ENCODE measurements at places on chromosomes 2 and 18. TPM values are rescaled to one million over a fixed set of nuclear protein-coding genes. Genes with fewer than 3 reads are reported as not detected.

- no peak for DNase-seq
These were observed 147.8 kb downstream of the SATB2 start for GRCh38 chr2:199309973-199310372.

GRCh38 chr18:5879479-5879882 is 15.8 kb downstream of the TMEM200C start:
- DNase-seq: no peak

DNA sequence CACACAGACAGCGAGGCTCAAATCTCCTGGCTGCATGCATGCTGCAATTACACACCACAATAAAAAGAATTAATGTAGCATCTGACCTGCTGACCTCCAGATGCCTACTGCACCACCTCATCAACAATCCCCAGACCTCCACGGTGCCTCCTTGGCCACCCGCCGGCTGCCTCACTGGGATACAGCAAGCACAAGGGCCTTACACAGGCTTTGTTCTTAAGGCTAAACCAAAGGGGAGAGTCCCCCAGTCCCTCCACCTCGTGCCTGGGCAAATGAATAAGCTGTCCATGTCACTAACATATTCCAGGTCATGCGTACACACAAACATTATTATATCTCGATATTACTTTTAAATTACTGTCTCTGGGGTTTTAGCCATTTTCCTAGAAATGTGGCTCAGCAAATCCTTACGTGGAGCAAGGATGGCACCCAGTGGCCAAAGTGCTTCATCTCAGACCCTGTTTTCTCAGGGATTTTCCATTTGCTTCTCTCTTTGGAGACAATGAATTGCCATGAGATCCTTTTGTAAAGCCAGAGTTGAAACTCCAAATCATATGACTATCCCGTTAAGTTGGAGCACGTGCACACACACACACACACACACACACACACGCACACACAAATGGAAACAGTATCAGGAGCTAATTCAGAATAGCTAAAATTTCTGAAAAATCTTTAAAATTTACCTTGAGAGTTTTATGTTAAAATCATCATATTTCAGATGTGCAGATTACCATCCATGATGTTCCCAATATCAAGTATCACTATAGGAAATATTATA is 313.8 kb downstream of the PDE11A start:
- peak; percentile 56 for DNase-seq

SLC4A5 gene
- 2.7 TPM for total RNA-seq

DNA sequence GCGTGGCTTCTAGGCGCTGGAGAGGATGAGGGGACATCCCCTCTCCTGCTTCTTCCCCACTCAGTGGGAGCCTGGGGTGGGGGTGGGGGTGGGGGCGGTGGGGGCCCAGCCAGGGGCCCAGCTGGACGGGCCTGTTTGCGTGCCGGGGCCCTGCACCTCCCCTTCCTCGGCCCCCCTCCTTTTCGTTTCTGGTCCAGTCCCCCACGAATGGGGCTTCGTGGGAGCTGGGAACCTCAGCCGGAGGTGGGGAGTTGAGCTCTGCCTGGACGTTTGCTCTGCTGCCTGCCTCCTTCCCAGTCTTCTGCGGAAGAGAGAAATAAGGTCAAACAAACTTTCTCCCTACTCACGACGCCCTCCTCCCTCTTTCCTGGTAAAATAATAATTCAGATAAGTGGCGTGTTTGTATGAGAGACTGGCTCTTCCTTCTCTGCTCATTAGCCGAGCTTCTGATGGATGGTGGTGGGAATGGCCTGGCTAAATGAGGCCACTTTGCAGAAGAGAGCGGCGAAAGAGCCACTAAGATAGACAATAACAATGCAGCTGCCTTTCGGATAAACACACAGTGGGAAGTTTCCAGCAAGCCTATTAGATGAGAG is 782 bp downstream of the MTA3 start:
- DNase-seq: peak; percentile 68

- no peak for DNase-seq
These were observed 83.8 kb downstream of the EPHA4 start for GRCh38 chr2:221488136-221488807.

MYOM1 gene
- total RNA-seq: 7.3 TPM

DNA sequence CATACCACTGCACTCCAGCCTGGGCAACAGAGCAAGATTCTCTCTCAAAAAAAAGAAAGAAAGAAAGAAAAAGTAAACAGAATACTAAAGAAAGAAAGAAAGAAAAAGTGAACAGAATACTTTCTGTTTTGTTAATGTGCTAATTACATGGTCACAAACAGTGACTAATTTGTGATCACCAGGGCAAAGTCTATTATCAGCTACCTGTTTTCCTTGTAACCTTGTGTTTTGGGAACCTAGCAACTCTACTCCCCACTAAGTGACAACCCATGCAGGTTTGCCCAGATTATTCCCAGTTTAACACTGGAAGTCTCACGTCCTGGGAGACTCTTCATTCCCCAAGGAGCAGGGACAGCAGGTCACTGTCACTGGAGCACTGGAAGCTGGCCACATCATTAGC is 16.7 kb upstream of the UGT1A9 start:
- DNase-seq: no peak

KIF5C gene
- total RNA-seq: 0.73 TPM

- no peak for DNase-seq
These were observed 259.8 kb upstream of the LYPD1 start for GRCh38 chr2:132929786-132930185.

- no peak for DNase-seq
These were observed 368.1 kb upstream of the HNRNPA3 start for GRCh38 chr2:176844461-176844860.

LRRTM4 gene
- 0.71 TPM for total RNA-seq

GRCh38 chr18:48776641-48777025 is 174.1 kb downstream of the SMAD7 start:
- DNase-seq: no peak

GRCh38 chr2:36441816-36442215 is 86.2 kb downstream of the CRIM1 start:
- no peak for DNase-seq

GRCh38 chr18:8988260-8988871 is 114.1 kb upstream of the NDUFV2 start:
- peak; percentile 60 for DNase-seq

GRCh38 chr2:42310007-42310515 is 51.0 kb downstream of the COX7A2L start:
- no peak for DNase-seq

- no peak for DNase-seq
These were observed 31.6 kb downstream of the INPP5D start for GRCh38 chr2:233091595-233092375.

ELOA2 gene
- not detected for total RNA-seq

GPBAR1 gene
- 1.7 TPM for total RNA-seq

ATP6V1B1 gene
- 0.72 TPM for total RNA-seq

GRCh38 chr2:74206180-74206688 is 7.8 kb downstream of the MTHFD2 start:
- DNase-seq: no peak

- no peak for DNase-seq
These were observed 56.6 kb downstream of the INHBB start for GRCh38 chr2:120402508-120402907.

DNA sequence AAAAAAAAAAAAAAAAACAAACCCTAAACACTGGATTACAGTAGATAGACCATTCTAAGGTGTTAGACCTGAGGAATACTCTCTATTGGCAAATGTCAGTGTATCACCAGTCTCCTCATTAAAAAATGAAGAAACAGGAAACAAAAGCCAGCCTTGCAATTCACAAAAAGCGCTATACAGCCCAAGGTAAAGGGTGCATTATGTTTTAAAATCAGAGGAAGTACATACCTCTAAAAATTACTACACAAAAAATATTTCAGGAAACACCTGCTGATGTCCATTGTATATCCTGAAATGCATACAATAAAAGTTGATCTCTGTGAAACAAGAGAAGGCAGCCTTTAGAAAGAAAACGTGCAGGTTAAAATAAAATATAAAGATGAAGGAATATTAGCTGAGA is 54.9 kb upstream of the TSPYL6 start:
- no peak for DNase-seq

DNAJC5G gene
- total RNA-seq: not detected

- no peak for DNase-seq
These were observed 323.1 kb downstream of the TMX3 start for GRCh38 chr18:68391801-68392200.

- DNase-seq: no peak
These were observed 14.8 kb upstream of the MLPH start for GRCh38 chr2:237472187-237472712.

DNA sequence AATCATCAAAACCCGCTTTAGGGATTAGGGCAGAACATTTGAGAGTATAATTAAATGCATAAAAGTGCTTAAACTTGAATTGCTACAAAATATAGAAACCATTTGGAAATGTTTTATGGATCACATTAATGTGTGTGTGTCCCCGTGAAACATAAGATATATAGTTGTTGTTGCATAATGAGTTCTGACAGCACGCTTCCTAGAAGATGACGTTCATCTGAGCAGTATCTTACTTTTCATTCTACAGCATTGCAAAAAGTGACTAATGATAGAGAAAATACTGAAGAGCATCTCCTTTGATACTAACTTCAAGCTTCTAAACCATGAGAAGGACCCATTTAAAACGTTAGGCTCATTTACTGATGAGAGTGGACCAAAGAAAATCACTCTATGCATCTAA is 63.7 kb downstream of the SLC8A1 start:
- no peak for DNase-seq

DNA sequence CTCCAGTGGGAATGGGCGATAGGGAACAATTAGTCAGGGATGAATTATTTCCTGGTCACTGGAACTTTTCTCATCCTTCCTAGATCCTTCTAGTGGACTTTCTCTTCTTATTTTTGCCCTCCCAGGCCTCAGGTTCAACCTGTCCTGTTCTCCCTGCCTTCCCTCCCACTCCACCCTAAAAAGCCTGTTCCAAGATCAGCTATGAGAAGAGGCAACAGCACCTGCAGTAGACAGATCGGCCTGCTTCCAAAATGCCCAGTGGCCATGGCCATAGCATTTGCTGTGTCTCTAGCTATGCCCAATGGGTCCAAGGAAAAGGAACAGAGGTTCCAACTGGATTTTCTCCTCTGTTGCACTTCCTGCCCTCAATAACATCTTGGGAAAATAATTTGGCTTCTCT is 16.5 kb upstream of the KCNF1 start:
- DNase-seq: no peak

DNA sequence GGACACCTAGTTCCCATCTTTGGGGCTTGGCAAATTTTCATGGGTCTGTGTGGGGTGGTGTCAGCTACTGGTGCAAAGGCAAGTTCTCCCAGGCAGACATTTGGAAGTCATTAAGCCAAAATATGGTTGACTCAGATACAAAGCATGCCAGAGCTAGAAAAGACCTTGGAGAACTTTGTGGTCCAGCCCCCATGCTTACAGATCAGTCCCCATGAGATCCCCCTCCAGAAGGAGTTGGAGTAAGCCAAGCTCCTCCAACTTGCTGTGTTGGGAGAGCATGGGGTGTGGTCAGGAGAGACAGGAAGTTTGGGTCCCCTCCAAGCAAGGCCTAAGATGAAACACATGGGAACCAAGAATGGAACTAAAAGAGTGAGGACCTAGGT is 224.5 kb downstream of the CYP26B1 start:
- DNase-seq: no peak

- peak; percentile 12 for DNase-seq
These were observed 53.9 kb downstream of the TNS1 start for GRCh38 chr2:217948897-217949296.

DNAJC27 gene
- total RNA-seq: 12.9 TPM

MC2R gene
- not detected for total RNA-seq

- no peak for DNase-seq
These were observed 96.4 kb downstream of the TGOLN2 start for GRCh38 chr2:85231468-85231805.

HOXD13 gene
- not detected for total RNA-seq

DNA sequence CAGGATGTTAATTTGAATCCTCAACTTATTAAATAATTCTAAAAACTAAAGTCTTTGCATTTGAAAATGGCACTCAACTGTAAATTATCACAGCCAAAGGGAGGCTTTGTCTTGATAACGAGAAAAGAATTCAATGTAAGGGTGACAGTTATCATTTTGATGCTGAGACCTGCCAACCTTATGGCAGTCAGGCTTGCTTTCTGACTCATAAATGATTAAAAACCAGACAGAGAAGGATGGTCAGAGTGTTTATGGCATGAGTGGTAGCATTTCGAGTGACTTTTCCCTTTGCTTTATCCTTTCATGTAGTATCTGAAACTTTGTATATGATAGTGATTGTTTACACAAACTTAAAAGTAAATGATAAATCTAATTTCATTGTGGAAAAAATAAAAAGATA is 53.9 kb upstream of the EPC2 start:
- DNase-seq: no peak

DNA sequence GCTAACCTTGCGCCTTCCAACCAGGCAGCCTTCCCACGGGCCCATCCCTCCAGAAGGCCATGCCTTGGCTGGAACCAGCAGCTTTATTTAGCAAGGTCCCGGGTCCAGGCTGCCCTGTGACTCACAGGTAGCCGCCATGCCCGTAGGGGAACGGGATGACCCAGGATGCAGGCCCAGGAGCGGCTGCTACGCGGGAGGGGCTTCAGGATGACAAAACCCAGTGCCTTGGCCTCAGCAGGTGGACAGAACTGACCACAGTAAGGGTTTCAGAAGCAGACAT is 63.3 kb downstream of the RTP5 start:
- DNase-seq: peak; percentile 37

GALR1 gene
- total RNA-seq: not detected

RAB6C gene
- 0.20 TPM for total RNA-seq

- no peak for DNase-seq
These were observed 226.9 kb upstream of the THSD7B start for GRCh38 chr2:136538489-136538888.

GRCh38 chr2:164967781-164968228 is 12.5 kb upstream of the SLC38A11 start:
- no peak for DNase-seq

GRCh38 chr18:7096838-7097237 is 20.8 kb downstream of the LAMA1 start:
- DNase-seq: no peak

DNA sequence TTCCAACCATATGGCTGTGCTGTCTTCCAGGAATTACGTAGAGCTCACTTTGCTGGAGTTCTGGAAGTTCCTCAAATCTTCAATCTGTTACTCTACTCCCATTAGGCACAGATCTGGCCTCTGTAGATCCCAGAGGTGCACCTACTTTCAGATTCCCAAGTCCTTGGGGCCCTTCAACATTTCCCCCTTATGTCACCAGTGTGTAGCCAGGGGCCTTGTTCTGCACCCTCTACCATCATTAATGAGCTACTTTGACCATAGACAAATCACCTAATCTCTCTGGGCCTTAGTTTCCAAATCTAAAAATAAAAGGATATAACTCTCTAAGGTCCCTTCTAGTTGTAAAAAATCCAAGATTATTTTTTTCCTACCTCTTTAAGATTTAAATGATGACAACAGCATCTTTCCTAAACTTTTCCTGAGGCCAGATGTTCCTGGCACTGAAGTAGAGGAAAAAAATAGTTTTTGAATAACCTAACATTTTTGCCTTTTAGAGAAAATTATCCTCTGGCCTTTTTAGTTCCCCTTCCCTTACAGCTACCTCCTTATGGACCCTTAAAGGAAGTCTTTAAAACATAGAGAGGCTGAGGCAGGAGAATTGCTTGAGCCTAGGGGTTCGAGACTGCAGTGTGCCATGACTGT is 31.0 kb upstream of the WIPF1 start:
- no peak for DNase-seq
